Activated CD4-positive, alpha-beta memory T cell treated with anti-CD3 and anti-CD28 coated beads, Interleukin-2, amount 10 ng/mL, durations not matched to agents 7 days and 5 days (primary cell): ENCODE measurements at places on chromosomes 16 and 17.

- peak; percentile 33 for DNase-seq
These were observed 38.5 kb downstream of the IGF2BP1 start for GRCh38 chr17:49035470-49036269.

- no peak for DNase-seq
These were observed 165.0 kb upstream of the RBFOX1 start for GRCh38 chr16:7167626-7168025.

GRCh38 chr17:32487473-32488176 is 832 bp downstream of the CDK5R1 start:
- DNase-seq = peak; percentile 42

- DNase-seq = no peak
These were observed 5.3 kb upstream of the MAPK7 start for GRCh38 chr17:19372866-19373504.

GRCh38 chr16:86391984-86392383 is 118.3 kb upstream of the FOXF1 start:
- DNase-seq = no peak

DNA sequence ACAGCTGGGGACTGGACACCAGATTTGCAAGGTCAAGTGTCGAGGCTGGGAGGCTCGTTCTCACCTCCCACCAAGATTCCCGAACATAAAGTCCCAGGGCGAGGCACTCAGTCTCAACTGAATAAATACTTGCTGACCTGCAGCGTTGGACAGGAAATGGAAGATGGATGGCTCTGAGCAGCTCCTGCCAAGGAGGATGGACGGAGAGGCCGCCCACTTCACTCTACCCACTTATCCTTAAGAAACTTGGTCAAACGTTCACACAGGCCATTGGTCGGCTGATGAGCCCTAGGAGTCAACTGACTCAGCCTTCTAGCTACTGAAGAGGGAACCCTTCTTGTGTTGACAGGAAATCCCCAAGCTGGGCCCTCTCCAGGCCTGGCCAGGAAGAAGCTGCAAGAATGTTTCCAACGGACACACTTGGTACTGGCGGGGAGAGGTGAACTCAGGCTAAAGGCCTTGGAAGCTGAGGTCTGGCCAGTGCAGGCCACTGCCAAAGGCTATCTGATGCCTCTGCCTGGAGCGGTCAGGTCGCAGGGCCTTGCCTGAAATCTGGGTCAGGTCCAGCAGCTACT is 50.0 kb downstream of the VAC14 start:
- DNase-seq = no peak

GRCh38 chr17:5813357-5813756 is 229.0 kb upstream of the NLRP1 start:
- DNase-seq = no peak

DNA sequence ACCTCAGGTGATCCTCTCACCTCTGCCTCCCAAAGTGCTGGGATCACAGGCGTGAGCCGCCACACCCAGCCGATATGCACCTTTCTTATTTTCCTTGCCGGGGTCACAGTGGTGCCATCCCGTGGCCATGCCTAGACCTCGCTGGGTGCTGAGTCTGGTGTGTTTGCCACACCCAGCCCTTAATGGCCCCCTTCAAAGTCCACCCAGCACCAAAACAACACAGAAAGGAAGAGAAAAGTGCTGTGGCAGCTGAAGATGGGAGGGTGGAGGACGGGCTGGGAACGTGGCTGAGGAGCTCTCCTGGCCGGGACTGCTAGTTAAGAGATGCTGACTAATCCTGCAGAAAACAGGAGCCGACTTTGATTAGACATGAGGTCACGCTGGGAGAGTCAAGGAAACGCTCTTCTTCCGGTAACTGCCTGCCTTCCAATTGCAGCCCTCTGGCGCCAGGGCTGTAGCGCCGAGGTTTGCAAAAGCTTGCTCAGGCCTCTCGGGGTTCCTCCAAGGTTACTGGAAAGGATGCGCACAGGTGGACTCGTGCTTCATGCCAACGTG is 10.9 kb downstream of the SLC43A2 start:
- DNase-seq = no peak

DNA sequence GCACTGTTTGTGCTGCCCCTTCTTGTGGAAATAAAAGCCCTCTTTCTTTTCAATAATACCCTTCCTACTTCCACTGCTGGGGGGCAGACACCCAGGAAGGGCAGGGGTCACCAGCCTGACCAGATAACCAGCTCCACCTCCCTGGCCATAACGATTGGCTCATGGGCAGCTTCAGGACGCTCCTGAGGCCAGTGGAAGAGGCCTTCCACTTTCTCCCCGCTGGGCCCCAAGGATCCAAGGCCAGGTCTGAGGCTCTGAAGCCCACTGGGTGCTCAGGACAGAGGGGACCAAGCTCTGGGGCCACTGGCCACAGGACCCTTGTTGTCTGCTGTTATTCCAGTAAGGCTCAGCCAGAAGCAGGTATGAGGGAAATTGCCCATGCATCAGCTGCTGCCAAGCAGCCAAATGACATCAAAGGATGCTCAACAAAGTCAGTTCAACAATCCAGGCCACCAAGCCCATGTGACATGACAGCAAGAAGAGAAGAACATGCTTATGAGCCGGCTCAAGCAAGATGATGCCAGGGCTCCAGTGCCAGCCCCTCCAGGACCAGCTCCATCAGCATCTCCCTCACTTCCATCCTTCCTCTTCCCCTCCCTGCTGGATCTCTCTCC is 238.8 kb downstream of the ZNF423 start:
- DNase-seq = no peak

DNA sequence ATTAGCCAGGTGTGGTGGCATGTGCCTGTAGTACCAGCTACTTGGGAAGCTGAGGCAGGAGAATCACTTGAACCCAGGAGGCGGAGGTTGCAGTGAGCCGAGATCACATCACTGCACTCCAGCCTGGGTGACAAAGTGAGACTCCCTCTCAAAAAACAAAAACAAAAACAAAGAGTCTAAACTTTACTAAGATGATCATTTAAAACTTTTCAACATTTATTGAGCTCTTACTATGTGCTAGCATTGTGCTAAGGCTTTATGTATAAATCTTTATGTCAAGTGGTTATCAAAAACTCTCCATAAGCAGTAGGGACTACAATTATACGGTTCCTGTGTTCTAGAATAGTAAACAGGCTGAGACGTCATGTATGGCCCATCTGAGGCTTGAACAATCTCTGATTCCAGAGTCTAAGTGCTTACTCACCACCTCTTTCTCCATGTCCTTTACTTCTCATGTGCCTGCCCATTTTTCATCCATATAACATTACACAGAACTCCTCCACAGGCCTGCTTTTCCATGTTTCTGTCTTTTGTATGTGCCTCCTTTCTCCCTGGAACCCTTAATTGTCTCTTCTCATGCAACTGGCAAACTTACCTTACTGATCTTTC is 66.7 kb downstream of the NUP88 start:
- no peak for DNase-seq

GRCh38 chr16:48608452-48608851 is 1.5 kb downstream of the N4BP1 start:
- DNase-seq = peak; percentile 42

DNA sequence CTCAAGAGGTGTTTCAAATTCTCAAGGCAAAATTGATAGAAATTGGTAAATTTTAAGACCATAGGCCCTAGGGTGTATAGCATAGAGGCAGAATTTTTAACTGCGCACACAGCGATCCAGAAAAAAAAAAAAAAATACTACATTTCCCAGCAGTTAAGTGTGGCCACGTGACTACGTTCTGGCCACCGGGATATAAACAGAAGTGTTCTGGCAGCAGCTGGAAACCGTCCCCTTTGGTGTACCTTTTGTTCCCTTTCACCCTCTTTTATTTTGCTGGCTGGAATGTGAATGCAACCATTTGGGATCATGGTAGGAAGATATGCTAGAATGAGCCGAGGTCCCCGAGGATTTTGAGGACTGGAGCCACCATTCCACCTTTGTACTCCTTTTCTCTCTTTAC is 52.7 kb upstream of the AKAP1 start:
- no peak for DNase-seq
